ENCODE measurements at places on chromosomes 1 and 21.

- DNase-seq, result no peak
Measured at GRCh38 chr1:211370669-211371068, 44.0 kb downstream of the TRAF5 start.

GRCh38 chr1:240414237-240414636 lies 197.7 kb downstream of the GREM2 start:
- no peak for DNase-seq

GRCh38 chr1:182603646-182604174 lies 479 bp downstream of the RGS16 start:
- DNase-seq, result no peak

- no peak for DNase-seq
Measured at GRCh38 chr1:167977245-167977644, 40.4 kb upstream of the MPC2 start.

DNA sequence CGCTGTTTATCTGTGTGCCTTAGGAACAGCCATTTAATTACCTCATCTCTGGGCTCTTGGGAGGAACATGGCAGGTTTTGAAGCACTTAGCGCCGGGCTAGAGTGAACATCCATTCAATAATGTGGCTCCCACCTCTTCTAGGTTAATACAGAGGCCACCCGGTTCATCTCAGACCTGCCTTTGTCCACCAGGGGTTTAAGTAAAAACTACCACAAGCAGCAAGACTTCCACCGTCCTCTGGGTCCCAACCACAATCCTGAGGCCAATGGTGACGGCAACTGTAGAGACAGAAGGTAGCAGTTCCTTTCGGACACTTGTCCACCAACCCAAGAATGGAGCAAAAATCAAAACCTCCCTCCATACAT lies 924 bp upstream of the DDOST start:
- no peak for DNase-seq

DNA sequence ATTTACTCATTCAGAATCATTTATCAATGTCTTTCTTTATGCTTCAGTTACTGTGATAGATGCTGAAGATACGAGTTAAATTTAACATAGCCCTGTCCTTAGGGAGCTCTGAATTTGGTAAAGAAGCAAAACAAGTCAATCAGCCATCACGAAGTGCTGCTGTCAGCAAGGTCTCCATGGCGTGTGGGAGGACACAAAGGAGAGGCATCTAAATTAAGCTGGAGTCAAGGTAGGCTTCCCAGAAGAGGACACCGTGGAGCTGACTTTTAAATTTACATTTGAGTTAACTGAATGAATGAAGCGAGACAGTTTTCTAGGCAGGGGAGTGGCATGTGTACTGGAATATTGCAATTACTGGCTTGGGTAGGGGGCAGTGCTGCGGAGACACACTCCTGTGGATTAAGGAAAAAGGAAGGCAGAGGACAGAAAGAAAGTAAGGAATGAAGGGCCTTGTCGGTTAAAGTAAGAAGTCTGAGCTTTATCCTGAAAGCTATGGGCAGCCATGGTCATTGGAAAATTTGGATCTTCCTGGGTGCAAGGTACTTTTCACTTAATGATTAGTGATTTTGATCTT lies 41.3 kb upstream of the C1orf87 start:
- no peak for DNase-seq

GRCh38 chr1:193633093-193633492 lies 446.7 kb upstream of the B3GALT2 start:
- no peak for DNase-seq

GRCh38 chr1:150479927-150480352 lies 7.3 kb upstream of the TARS2 start:
- no peak for DNase-seq

- no peak for DNase-seq
Measured at GRCh38 chr1:5850503-5850902, 141.7 kb downstream of the NPHP4 start.

DNA sequence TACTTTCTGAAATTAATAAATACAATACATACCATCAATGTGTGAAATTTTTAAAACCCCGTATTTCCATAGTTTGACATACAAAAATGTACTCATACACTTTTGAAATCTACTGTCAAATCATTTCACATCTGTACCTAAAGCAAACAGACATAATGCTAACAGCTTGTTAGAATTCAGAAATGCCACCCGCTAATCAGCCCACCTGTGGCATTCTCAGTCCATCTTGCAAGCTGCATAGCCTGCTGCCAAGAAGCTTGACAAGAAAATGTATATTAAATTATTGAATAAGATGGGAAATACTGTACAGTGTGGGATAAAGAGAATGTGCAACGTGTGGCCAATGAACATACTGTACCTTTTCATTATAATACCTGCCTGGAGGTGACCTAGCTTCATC lies 55.1 kb downstream of the ZBTB18 start:
- no peak for DNase-seq

- DNase-seq, result no peak
Measured at GRCh38 chr1:21238141-21238800, 52.0 kb downstream of the ECE1 start.

GRCh38 chr1:8443558-8444194 lies 125.8 kb downstream of the SLC45A1 start:
- no peak for DNase-seq

DNA sequence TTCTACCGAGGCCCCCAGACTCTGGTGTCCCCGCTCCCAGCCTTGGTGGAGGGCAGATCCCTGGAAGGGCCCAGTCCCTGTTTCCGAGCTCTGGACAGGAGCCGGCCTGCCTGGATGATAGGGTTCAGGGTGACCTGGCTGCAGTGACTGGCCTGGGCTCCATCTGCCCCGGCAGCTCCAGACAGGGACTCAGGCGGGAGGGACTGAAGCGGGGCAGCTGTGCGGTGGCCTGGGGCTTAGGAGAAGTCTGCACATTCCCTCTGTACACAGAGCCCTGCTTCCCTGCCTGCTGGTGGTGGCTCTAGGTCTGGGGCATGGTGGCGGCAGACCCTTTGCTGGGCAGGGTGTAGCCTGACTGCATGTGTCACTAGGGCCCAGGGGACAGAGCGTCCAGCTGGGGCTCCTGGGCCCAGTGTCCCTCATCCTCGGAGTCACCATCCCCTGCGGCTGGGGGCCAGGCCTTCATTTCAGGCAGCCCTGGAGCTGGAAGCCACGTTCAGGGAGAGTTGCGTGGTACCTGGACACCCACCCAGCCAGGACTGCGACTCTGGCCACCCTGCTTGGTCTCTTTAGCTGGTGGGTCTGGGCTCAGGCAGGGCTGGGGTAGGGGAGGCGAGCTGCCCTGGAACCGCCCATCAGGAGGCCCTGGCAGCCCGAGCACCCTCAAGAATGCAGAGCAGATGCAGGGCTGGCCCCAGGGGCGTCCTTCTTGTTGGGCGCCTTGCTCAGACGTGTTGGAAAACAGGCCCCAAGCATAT lies 9.6 kb downstream of the ARHGEF16 start:
- no peak for DNase-seq

DNA sequence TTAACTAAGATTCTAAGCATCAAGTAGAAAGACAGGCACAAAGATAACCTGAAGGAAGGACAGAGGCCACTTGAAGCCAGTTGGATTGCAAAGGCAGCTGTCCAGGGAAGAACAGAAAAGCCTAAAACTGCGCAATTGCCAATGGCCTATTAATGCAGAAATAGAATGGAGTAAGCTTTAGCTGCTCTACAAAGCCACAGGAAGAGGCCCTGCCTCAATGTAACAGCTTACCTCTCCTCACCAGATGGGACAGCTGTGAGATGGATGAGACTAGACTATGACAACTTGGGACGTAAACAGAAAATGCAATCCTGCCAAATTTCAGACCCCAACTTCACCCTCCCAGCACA lies 176.5 kb downstream of the EIF4G3 start:
- DNase-seq, result no peak

- no peak for DNase-seq
Measured at GRCh38 chr1:215507119-215507518, 60.0 kb upstream of the KCTD3 start.

DNA sequence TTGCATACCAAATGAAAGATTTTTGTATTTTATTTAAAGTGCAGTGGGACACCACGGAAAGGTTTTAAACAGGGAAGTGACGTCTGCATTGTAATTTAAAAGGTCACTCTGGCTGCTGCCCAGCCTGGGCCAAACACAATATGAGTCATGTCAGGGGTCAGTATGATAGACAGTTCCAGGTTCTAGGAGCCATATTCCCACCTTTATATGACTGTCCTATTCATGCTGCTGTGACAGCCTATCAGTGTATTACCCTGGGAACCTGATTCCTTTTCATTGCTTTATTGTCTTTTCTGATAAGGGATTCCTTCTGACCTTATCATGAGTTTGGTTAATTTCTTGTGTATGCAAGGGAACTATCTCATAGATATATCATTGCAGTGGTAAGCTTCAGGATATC lies 5.3 kb downstream of the VANGL1 start:
- DNase-seq, result no peak

DNA sequence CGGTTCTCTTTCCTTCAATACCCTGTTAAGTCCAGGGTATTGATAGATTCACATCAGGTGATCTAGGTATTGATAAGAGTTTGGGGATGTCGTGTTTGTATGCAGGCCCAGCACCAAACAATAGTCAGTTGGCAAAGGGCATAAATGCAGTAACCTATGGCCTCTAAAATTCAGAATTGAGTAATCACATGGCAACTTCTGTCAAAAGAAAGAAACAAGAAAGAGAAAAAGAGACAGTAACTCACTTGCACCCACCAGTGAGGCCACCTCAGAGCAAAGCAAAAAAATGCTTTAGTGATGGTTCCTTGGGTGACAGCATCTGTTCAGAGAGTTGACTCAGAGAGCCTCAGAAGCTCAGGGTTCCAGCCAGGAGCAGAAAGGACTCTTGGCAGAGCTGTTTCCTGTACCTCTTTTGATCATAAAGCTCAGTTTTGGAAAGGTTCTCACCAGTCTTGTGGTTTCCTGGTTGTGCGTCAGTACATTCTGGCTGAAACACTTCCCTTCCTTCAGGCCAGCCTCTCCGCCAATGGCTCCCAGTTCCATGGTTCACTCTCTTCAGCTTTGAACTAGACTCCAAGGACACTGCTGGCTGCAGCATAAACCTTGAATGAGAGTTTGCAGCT lies 70.1 kb upstream of the GORAB start:
- no peak for DNase-seq

GRCh38 chr1:41382480-41383090 lies 21.4 kb downstream of the FOXO6 start:
- no peak for DNase-seq

- no peak for DNase-seq
Measured at GRCh38 chr1:87673748-87674147, 345.1 kb downstream of the LMO4 start.

- no peak for DNase-seq
Measured at GRCh38 chr1:68280286-68280685, 48.0 kb upstream of the WLS start.

DNA sequence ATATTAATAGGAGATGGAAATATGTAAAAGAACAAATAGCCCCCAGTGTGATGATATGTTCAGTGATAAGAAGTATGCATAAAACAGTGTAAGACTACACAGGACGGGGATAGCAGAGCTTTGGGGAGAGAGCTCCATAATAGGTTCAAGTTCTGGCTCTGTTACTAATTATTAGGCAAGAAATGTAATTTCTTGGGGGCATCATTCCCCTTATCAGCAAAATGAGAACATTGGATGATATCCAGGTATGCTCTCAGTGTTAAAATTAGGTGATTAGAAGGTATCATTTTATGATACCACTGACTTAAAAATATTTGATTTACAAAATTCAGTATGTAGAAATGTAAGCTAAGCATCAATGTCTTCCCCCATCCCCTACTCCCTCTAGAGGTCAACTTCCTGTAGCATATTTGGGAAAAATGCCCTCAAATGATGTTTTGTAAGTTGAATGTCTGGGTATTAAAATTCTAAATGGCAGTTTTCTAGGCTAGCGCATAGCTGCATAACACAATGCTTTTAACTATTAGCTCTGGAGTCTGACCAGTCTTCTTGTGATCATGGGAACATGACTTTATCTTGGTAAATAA lies 585.7 kb upstream of the CAMK1G start:
- DNase-seq, result no peak

DNA sequence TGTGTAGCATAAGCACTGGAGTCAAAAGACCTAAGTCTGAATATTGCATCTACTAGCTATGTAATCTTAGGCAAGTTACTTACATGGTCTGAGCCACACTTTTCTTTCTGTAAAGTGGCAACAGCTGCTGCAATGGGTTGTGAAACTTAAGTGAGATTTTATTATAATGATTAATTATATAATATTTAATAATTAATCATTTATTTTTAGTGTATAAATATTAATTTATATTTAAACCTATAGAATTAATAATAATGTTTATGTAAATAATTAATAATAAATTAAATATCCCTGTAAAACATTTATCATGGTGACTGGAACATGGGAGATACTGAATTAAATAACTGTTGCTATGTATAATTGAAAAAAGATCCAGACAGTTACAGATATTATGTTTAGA lies 180.3 kb downstream of the LRRC40 start:
- no peak for DNase-seq

DNA sequence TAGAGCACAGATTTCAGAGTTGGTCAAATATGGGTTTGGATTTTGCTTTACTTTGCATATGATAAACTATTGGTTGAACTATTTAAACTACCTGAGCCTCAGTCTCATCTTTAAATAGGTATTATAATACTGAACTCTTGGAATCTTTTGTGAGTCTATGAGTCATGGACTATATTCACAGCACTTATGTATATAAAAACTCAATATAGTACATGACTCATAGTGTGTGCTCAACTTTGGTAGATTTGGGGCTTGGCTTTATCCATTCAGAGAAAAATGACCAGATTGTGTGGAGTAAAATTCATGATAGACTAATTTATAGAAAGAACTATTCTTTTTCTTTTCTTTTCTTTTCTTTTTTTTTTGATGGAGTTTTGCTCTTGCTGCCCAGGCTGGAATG lies 28.7 kb downstream of the FCRL3 start:
- no peak for DNase-seq

DNA sequence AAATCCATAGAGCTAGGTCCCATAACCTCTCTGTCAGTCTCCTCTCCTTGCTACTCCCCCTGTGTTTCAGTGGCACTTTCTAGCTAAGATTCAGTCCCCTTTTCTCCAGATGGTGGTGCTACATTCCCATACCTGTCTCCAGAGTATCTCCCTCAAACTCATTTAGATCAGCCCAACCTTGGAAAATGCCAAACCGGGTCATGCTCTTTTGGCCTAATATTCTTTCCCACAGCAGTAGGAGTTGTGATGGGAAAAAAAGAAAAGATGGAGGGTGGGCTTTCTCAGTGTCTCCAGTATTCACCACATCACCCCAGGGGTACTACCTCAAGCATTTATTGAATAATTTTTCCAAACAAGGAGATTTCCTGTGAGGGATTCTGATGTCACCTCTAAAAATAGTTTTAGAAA lies 3.2 kb upstream of the RXFP4 start:
- no peak for DNase-seq

GRCh38 chr1:53862507-53862906 lies 24.4 kb upstream of the NDC1 start:
- DNase-seq, result no peak

DNA sequence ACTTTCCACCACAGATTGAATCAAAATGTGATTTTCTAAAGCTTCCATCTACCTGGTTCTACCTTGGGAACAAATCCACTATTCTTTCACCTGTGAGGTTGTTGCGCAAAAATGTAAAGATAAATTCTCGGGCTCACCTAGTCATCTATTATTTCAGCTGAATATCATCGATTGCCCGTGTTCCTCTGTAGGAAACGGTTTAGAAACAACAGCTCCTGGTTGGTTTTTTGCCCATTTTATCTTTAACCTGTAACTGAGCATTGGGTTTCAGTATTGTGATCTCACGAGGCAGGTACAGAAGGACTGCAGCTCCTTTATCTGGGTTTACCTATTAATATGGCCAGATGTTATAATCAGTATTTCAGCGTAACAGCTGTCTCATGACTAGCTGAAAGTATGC lies 52.9 kb upstream of the LRRC8C start:
- DNase-seq, result no peak

GRCh38 chr1:224149709-224150108 lies 33.3 kb upstream of the DEGS1 start:
- no peak for DNase-seq

Data from left colon (tissue), 2 donors.